HS-27A (cell line): ENCODE measurements at places on chromosomes 6 and 20.
A peak's percentile ranks its signal among the peaks of the same experiment; 100 is the strongest.

DNA sequence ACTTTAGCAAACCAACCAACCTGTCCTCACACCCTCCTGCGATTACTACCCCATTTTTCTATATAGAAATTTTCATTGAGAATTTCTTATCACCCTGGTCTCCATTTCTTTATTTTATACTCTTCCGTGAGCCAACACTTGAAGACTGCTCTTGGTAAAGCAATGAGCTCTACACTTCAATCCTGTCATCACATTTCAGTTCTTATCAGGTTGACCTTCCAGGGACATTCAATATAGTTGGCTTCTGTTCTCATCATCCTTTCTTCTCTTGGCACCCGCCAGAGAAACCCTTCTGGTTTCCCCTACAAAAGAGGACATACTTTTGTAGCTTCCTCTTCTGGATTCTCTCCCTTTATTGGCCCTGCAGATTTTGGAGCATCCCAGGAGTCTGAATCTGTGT, 279.3 kb downstream of the PRKN start:
- no peak for DNase-seq

- DNase-seq = peak; percentile 20
These were observed 44.6 kb downstream of the ARHGAP40 start for GRCh38 chr20:38645980-38646858.

DNA sequence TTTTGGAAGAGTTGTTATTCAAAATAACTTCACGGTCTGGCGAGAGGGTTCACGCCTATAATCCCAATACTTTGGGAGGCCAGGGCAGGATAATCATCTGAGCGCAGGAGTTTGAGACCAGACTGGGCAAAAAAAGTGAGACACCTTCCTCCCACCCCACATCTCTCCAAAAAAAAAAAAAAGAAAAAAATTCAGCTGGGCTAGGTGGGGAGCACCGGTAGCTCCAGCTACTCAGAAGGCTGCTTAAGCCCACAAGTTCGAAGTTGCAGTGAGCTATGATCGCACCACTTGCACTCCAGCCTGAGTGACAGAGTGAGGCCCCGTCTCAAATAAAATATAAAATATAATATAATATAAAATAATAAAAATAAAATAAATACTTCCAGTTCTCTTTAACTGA, 10.4 kb downstream of the OR2B2 start:
- DNase-seq = no peak

DNA sequence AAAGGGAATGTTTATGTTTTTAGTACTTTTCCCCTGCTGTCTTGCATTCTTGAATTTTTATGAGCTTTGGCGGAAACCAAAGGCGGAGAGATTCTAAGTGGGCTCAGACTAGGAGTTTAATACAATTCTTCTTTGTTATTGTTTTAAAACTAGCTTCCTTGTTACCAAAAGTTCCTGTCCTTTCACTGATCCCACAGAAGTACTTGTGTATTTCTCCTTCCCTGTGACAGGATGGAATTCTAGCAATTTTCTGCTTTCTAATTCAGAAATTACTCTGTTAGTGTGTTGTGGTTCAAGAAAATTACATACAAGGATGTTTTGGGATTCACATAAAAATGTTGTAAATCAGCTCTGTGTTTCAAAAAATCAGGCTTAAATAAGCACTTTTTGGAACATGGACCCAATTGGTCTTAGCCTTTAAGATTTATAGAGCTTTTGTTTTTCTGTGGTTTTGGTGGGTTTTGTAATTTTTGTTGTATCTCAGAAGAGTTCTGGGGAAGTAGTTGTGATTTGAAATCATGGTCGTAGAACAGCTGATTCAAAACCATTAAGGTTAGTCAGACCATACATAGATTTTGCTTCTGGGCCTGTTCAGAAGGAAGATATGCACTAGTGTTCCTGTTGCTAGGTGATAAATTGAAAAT, 17.6 kb upstream of the CTAGE9 start:
- DNase-seq = no peak

GRCh38 chr6:12601881-12602280, 114.7 kb upstream of the PHACTR1 start:
- no peak for DNase-seq

DNA sequence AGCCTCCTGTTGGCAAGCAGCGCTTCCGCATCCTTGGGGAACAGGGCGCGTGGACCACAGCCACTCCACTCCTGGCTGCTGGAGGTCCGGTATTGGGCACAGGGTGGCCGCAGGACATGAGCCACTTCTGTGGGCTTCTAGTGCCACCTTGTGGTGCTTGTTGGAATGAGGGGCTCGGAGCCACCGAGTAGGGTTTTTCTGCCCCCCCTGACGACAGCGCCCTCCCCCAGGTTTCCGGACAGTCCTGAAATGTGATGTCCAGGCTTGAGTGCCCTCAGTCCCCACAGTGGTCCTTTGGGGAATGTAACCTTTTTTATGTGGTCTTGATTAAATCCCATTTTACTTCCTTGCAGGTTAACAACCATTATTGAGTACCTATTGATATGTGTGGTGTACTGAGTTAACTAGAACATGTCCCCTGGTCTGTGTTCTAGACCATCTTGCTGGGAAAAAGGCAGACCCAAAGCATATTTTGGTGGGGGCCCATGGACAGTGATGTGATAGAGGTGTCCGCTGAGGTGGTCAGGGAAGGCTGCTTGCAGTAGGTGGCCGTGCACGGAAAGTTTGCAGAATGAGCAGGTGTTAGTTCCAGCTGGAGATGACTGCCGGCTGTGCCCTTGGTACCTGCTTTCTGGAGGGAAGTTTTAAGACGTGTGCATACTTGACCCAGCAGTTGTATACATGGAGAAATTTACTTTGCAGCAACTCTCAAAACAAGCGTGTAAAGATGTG, 70.0 kb downstream of the PTPN1 start:
- DNase-seq = no peak

GRCh38 chr6:164859816-164860215, 449.6 kb downstream of the C6orf118 start:
- no peak for DNase-seq

- DNase-seq = peak; percentile 2
These were observed 649.4 kb downstream of the HDGFL1 start for GRCh38 chr6:23218751-23219150.

DNA sequence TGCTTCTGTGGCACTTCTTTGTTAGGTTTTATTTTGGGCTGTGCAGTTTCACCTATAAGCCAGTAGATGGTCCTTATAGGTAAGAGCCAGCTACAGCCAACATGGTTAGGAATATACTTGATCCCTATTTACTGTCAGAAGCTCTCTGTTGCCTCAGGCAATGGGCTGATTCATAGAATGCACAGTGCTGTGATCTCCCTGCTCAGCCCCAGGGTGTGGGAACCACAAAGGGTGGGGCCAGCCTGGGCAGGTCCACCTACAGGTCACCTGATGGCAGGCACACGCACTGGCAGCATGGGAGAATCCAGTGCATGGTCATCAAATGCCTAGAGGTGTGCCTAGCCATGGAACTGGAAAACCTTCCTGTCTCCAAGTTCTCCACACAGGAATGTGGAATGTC, 191.9 kb downstream of the MOXD1 start:
- DNase-seq = no peak
